Hematopoietic multipotent progenitor cell (in vitro differentiated cells): ENCODE measurements at places on chromosomes 2 and 18.

DNA sequence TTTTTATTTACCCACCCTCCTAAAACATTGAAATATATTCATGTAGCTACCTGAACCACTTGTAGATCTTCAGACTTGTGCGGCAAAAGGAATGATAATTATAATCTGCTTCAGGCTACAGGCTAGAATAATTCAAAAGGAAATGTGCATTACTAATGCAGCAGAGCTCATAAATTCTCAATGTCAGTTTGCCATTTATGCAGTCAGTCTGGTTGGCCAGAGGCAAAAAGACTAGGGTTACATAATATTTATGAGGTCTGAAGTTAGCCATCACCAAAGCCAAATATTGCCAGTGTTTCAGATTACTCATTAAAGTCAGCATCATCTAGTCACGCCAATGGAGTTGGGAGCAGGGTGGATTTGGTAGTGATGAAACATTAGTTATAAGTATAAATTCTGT lies 38.9 kb downstream of the METAP1D start:
- no peak for DNase-seq

DNA sequence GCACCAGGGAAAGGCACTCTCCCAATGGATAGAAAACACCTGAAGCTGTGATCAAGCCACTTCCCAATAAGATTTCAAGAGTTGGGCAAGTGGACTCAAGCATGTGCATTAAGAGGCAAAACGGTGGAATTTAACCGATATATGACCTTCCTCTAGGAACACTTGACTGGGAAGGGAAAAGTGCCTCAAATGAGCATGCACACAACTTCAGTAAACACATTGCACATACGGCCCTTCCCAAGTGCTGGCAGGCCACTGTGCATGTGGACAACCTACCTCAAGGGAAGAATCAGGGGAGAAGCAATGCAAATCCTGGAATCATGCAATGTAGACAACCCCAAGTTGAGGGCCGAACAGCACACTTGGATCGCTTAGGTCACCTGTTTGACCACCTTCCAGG lies 23.9 kb upstream of the SH3RF3 start:
- DNase-seq = no peak

DNA sequence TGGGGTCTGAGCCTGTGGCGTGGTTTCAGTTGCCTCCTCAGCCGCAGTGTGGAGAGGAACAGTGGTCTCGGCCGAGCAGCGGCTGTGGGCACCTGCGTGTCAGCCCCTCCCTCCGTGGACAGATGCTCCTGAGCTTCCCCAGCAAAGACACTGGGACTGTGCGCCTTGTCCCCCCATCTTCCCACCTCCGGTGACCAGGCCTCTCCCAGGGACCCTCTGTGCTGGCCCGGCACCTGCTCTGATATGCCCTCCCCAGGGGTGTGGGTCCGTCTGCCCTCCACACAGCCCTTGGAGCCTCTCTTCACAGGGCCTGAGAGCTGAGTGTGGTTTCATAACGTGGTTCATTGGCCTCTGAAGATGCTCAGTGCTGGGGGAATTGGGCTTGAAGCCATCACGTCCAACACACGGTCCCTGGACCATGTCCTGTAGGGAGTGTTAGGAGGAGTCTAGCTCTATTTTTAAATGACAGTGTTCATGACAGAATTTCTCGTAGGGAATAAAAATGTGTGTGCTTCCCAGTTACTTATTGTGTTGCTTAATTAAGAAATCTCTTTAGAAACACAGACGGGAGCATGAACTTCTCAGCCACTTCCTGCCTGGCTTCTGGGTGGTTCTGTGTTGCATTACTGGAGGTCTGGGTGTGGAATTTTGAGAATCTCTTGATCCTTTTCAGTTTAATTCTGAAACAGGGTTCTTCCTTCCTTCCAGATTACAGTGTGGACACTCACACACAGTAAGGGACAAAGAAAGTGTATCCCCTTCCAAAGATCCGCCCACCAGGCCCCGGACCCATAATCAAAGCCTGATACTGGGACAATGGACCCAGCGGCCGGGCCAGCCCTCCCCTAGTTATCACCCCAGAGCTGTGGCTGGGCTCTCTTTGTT lies 110.7 kb downstream of the NFATC1 start:
- DNase-seq = peak; percentile 43

DNA sequence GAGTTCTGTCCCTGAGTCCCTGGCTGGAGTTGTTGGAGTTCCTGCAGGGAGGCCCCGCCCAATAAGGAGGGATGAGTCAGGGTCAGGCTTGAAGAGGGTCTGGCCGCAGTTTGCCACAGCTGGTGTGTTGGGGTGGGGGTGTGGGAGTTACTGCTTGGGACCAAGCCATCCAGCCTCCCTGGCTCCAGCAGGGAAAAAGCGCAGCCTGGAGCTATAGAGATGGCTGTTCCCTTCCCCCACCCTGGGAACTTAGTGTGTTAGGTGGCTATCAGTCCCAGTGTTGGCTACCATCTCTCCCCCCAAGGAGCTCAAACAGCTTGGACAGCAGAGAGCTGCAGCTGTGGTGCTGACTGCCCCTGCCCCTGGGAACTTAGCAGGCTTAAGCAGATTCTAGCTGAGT lies 13.2 kb upstream of the TANK start:
- no peak for DNase-seq

- DNase-seq = no peak
Measured at GRCh38 chr2:107128381-107128780, 242.4 kb upstream of the ST6GAL2 start.

DNA sequence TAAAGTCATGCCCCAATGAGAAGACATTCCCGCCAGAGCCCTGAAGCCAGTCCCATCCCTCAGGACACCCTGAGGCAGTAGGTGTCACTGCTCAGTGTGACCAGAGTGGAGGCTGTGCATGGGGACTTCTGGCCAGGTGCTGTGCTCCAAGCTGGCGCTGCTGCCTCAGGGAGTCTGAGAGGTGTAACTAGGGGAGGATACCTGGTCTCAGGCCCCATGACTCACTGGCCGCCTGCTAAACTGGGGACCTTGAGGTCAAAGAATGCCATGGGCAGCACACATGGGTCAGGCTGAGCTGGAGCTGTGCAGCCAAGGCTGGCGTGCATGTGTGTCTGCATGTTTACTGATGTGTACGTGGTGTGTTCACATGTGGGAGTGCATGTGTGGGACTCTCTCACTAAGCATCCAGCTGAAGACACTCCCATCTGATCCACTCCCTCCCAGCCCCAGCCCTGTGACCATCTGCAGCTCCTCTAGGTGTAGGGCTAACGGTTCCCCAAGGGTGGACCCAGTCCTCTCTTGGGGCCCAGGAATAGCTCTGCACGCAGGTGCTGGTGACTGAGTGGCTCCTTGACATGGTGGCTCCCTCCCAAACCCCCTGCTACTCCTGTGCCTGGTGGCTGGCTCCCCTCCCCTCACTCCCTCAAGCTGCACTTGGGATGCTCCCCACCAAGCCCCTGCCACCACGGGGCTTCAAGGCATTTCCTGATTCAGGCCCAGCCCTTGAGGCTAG lies 16.5 kb downstream of the HS6ST1 start:
- DNase-seq = no peak

DNA sequence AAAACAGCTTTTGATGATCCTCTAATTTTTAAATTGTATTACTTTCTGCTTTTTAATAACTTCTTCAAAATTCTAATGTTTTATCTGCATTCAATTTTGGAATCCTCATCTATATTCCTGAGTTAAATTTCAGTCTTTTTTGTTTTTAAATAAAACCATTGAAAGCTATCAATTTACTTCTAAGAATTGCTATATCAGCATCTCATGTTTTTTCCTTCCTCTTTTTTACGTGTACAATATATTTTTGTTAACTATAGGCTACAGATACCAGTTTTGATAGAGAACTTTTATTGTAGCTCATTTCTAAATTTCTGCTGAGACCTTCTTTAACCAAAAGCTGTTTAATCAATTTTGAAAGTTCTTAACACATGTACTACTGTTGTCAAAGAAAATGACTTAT lies 84.5 kb downstream of the SS18 start:
- DNase-seq = no peak

DNA sequence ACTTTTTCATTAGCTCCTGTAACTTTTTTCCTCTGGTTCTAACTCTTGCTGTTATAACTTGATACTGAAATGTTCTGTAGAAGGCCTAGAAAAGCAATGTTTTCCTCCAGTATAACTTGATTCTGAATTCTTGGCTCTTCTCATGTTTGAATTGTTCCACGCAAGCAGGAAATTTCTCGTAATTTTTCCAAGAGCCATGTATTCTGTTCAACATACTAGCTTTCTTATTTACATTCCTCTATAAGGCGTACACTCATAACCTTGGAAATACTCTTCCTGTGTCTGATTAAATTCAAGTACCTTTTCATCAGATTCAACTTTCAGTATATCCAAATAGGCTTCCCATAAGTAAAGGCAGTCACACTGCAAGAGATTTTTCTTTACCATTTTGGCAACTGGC lies 109.1 kb downstream of the SMAD2 start:
- no peak for DNase-seq

GRCh38 chr18:56748698-56749268 lies 97.6 kb downstream of the WDR7 start:
- peak; percentile 18 for DNase-seq

GRCh38 chr18:74994502-74995418 lies 214.2 kb downstream of the PTGR3 start:
- DNase-seq = no peak

DNA sequence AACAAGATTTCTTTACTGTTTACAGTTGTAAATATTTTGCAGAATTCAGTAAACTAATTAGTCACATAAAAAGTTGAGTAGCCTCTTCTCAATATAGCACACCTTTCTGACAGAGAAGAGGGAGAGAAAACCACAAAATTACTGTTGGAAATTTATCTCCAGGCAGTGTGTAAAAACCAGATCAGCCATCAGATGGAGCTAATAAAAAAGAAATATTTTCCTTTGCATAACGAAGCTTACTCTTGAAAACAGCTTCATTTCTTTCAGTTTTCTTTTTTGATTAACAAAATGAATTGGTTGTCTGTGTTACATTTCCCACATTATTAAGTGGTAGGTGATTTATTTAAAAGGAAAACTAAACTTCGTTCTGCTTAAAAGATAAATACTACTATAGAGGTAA lies 259.3 kb upstream of the KCNJ3 start:
- DNase-seq = no peak

- DNase-seq = no peak
Measured at GRCh38 chr2:192030289-192030688, 164.4 kb downstream of the TMEFF2 start.

DNA sequence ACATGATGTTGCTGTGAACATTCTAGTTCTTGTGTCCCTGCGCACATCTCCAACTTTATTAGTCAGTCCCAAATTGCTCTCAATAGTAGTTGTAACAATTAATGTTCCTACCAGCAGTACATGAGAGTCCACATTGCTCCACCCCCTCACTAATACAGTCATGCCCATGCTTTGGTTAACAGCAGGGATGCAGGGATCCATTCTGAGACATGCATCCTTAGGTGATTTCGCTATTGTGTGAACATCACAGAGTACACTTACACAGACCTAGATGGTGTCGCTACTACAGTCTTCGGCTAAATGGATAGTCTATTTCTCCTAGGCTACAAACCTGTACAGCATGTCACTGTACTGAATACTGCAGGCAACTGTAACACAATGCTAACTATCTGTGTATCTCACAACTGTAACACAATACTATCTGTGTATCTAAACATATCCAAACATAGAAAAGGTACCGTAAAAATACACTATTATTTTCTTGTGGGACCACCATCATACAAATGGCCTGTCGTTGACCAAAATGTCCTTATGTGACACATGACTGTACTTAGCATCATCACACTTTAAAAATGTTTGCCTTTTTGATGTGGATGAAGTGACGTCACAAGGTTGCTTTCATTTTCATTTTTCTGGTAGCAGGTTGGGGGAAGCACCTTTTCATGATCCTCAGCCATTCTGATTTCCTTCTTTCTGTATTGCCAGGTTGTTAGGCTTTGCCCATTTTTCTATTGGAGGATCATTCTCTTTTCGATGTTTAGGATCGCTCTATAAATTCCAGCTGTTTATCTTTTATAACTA lies 82.9 kb upstream of the RNF152 start:
- DNase-seq = peak; percentile 41

DNA sequence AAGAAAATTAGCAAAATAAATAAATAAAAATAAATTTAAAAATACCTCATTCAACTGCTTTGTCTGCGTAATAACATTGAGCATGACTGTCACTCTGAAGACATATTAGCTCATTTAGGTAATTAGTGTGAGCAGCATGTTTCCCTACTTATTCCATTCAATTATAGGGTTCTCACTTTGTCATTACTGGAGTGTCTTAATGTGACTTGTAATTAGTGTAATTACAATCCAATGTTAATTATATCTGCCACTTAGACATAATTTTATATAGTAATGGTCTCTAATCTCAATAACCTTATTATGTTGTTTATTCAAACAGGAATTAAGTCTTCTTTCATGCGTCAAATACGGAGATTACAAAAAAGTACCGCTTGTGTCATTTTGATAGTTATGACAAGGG lies 893.9 kb upstream of the ACVR2A start:
- no peak for DNase-seq

GRCh38 chr2:119460076-119460475 lies 28.4 kb downstream of the TMEM37 start:
- DNase-seq = no peak

GRCh38 chr2:21657445-21657844 lies 533.7 kb downstream of the TDRD15 start:
- DNase-seq = no peak

DNA sequence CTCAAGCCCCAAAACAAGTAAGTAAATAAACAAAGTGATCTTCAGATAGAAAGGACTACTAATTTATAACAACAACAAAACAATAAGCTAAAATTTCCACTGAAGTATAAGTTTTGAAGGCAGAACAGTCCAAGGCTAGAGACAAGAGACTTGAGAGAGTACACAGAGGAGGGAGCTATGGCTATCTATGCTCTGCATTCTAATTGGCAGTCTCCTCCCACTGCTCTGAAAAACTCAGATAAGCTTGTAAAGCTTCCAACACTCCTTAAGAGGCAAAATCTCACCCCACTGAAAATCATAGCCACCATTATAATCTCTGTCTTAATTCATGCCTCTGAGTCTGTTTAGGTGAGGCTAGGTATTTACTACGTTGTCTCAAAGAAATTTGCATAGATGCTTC lies 714.6 kb upstream of the LRATD1 start:
- DNase-seq = no peak

DNA sequence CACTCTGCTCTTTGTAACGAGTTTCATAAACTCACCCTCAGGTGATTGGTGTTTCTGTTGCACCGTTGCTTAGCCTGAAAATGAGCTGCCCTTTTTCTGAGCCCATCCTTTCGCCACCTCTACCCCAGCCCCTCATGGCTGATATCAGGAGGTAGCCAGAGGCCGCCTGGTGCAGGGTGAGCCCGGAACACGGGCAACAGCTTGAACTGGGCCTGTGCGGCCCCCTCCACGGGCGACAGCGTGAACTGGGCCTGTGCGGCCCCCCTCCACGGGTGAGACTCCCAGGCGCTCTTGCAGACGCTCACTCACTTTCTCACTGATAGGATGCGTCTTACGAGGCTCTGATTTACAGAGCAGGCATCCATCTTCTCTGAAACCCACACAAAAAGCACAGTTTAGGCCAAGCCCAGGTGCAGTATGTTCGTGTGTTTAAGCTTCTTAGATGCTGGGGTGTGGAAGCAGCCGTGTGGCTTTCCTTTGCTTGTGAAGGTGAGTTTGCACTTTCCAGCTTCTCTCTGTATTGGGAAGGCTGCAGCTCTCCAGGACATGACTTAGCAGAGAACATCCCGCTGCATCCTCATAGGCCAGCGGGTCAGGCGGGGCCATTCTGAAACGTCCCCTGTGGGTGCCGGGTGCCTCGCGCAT lies 83.5 kb downstream of the NFATC1 start:
- no peak for DNase-seq

- peak; percentile 83 for DNase-seq
Measured at GRCh38 chr2:28423856-28424605, 31.4 kb downstream of the FOSL2 start.

- no peak for DNase-seq
Measured at GRCh38 chr2:98277162-98277859, 68.9 kb upstream of the CNGA3 start.

GRCh38 chr2:102141970-102142828 lies at the start of gene IL1R1:
TSS of gene IL1R1 (plus strand) at chr2:102142746. CDS start at chr2:102157725, 14,979 bp downstream.
- DNase-seq = no peak
